Activated naive CD8-positive, alpha-beta T cell treated with anti-CD3 and anti-CD28 coated beads, Interleukin-2, amount 50 U/mL, for 24 hours (primary cell): ENCODE measurements at places on chromosomes 12 and 14.

DNA sequence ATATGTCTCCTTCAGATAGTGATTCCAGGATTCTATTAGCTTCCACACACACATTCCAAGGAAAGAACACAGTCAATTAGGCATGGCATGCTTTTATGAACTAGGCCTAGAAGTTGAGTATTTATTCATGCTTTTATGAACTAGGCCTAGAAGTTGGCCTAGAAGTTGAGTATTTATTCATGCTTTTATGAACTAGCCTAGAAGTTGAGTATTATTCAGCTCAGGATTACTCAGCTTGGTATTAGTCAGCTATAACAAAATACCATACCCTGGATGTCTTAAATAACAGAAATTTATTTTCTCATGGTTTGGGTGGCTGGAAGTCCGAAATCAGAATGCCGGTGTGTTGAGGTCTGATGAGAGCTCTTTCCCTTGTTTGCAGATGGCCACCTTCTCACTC lies 442.7 kb upstream of the FLRT2 start:
- no peaks in the 10 kb centered on the region for H3K27me3 ChIP-seq
- no peaks in the 10 kb centered on the region for H3K4me1 ChIP-seq
- H3K36me3 ChIP-seq, result no peaks in the 10 kb centered on the region
- H3K4me3 ChIP-seq, result no peak overlapping the region
- DNase-seq, result no peak

- H3K27me3 ChIP-seq, result peaks cover 2% of the 10 kb centered on the region
- H3K4me1 ChIP-seq, result no peaks in the 10 kb centered on the region
- H3K27ac ChIP-seq, result no peak overlapping the region
- H3K36me3 ChIP-seq, result no peaks in the 10 kb centered on the region
- DNase-seq, result peak; percentile 1
Measured at GRCh38 chr12:113537751-113538087, 66.0 kb upstream of the LHX5 start.

- H3K36me3 ChIP-seq, result no peaks in the 10 kb centered on the region
- H3K4me3 ChIP-seq, result peak within 1 kb of the TSS; percentile 95
- H3K4me1 ChIP-seq, result peaks cover 17% of the 10 kb centered on the region
- no peaks in the 10 kb centered on the region for H3K27me3 ChIP-seq
- peak within 1 kb of the TSS; percentile 91 for H3K27ac ChIP-seq
Measured at GRCh38 chr14:73644531-73645247, at the start of gene DNAL1. Gene DNAL1 (plus strand): TSS chr14:73644986. CDS start chr14:73645040, 54 bp downstream.

GRCh38 chr12:5523396-5524115 lies 91.6 kb downstream of the NTF3 start:
- H3K27ac ChIP-seq, result no peak overlapping the region
- no peaks in the 10 kb centered on the region for H3K4me1 ChIP-seq
- no peak for DNase-seq
- H3K4me3 ChIP-seq, result no peak overlapping the region
- no peaks in the 10 kb centered on the region for H3K27me3 ChIP-seq
- H3K36me3 ChIP-seq, result no peaks in the 10 kb centered on the region

DNA sequence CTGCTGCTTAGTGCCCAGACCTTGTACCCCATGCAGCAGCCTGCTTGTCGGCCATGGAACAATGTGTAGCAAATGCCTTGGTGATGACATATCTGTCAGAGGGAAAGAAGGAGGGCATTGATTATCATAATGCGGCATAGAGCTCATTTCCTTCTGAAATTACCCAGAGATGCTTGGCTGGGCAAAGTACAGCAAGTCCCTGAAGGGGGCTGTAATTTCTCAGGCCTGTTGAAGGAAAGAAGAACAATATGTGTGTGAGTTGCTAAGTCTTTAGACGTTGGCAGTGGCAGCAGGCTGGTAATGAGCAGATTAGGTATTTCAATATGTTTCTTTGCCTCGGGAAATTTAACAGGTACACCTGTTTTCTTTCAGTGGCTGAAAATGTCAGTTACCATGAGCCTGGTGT lies 128.6 kb downstream of the CRADD start:
- H3K27me3 ChIP-seq, result no peaks in the 10 kb centered on the region
- no peak for DNase-seq
- no peak overlapping the region for H3K4me3 ChIP-seq
- H3K27ac ChIP-seq, result no peak overlapping the region

GRCh38 chr12:100024974-100025555 lies 40.3 kb upstream of the ANKS1B start:
- no peaks in the 10 kb centered on the region for H3K27me3 ChIP-seq
- peaks cover 8% of the 10 kb centered on the region for H3K36me3 ChIP-seq
- DNase-seq, result no peak
- no peak overlapping the region for H3K27ac ChIP-seq

- H3K27me3 ChIP-seq, result no peaks in the 10 kb centered on the region
- H3K4me1 ChIP-seq, result no peaks in the 10 kb centered on the region
- DNase-seq, result no peak
- no peak overlapping the region for H3K4me3 ChIP-seq
- H3K36me3 ChIP-seq, result no peaks in the 10 kb centered on the region
- H3K27ac ChIP-seq, result no peak overlapping the region
Measured at GRCh38 chr12:102643879-102644575, 163.7 kb upstream of the IGF1 start.
